CD4-positive, alpha-beta T cell treated with Interferon gamma for 1 hour (primary cell): ENCODE measurements at places on chromosomes 11 and 22.

- no peak for DNase-seq
These were observed 1291.0 kb downstream of the LRRC4C start for GRCh38 chr11:40168414-40168813.

GRCh38 chr11:35909511-35910265 is 34.2 kb upstream of the LDLRAD3 start:
- DNase-seq = no peak

DNA sequence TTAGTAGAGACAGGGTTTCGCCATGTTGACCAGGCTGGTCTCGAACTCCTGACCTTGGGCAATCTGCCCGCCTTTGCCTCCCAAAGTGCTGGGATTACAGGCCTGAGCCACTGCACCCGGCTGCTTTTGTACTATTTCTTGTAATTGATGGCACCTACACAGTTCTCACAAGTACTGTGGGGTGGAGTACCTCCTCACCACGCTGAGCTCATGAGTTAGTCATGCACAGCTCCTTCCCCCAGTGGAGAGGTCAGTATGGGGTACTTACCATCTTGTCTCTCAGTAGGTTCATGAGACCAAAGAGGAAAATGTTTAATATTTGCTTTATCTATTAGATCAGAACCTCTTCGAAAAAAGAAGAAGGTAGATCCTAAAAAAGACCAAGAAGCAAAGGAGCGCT is 2.1 kb downstream of the MRPL40 start:
- DNase-seq = no peak

DNA sequence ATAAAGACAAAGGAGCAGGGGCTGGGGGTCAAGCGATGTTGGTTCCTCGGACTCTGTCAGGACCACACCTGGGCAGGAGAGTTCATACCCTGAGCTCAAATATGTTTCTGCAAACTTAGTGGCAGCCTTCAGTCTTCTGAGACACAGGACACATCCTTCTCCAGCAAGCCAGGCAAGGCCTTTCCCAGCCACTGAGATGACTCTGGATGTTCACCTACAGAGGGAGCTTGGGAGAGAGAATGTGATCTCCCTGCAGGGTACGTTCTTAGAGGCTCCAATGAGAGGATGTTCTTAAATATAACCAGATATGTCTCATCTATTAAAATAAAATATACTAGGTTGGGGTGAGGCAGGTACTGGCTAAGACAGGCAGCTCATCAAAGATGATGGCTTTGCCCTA is 461.5 kb downstream of the OPCML start:
- DNase-seq = no peak

GRCh38 chr22:25377699-25378098 is 158.3 kb downstream of the CRYBB2 start:
- no peak for DNase-seq
